ENCODE measurements at places on chromosomes 6 and 20.

GRCh38 chr6:54970337-54970736 is 123.8 kb downstream of the FAM83B start:
- no peak for DNase-seq

GRCh38 chr6:11241793-11242201 is 9.3 kb upstream of the NEDD9 start:
- DNase-seq = no peak

- DNase-seq = no peak
Measured at GRCh38 chr6:27154696-27155095, 92.8 kb upstream of the PRSS16 start.

DNA sequence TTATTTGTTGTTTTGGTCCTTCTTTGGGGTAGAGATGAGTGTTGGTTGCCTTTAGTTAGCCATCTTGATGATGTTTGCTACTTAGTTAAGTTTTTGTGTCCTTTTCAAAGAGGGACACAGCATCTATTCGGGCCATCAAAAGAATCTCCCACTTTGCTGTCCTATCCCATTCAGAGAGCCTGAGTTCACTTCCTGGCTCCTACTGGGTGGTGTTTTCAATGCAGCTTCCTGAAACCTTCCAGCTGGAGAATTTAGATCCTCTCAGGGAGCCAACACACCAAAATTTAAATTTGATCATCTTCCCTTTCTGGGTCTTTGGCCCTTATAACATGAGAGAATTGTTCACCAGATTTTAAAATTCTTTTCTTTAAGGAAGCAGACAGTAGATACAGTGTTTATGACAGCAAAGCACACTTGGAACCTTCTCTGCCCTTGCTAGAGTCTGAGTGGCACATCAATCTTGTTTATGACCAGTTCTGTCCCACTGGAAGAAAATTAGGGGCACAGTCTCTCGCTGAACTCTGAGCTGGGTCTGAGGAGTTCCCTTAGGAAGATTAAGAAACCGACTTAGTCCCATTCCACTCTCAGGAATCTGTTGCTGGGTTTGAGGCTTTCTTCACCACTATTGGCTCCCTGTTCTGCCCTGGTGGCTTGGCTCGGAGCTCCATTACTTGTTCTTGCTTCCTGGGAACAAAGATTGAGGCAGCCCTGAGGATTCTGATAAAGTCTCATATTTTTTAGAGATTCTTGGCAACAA is 115.5 kb downstream of the CCDC170 start:
- no peak for DNase-seq

- DNase-seq = no peak
Measured at GRCh38 chr6:161351858-161352257, 78.0 kb upstream of the AGPAT4 start.

Data from cortex of kidney (tissue), 1 donor.